ENCODE measurements at places on chromosomes 5 and 9.

- DNase-seq: no peak
Measured at GRCh38 chr5:16540421-16540820, 74.8 kb upstream of the ZNF622 start.

- no peak for DNase-seq
Measured at GRCh38 chr9:116686135-116686534, 970 bp upstream of the TRIM32 start.

DNA sequence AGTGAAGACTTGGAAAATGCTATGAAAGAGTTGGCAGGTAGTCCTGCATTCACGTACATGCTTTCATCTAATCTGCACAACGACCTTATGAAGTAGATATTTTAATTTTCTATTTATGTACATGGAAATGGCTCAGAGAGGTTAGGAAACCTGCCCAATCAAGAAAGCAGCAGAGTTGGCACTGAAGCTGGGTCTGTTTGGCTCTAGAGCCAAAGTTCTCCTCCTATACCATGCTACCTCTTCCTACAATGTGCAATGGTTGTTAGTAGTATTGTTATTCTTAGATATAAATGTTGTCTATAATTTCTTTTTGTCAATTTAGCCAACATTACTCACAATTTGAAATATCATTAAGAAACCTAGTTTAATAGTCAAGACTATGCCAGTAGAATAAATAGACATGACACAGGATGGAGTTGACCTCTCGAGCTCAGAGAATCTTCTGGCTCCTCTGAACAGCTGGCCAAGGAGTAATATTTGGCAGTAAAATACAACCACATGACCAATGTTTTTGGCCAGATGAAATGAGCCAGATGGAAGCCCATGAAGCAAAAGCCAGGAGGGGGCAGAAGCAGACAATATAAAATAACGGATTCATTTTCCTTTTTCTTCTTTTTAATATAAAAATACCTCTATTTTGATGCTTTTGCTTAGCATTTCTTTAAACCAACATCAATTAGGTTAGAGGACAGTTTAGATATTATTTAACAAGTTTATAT is 542.3 kb downstream of the PDE4D start:
- no peak for DNase-seq

- DNase-seq: no peak
Measured at GRCh38 chr5:150661821-150662596, 958 bp downstream of the MYOZ3 start.

GRCh38 chr5:32565145-32565544 is 20.2 kb upstream of the SUB1 start:
- no peak for DNase-seq

DNA sequence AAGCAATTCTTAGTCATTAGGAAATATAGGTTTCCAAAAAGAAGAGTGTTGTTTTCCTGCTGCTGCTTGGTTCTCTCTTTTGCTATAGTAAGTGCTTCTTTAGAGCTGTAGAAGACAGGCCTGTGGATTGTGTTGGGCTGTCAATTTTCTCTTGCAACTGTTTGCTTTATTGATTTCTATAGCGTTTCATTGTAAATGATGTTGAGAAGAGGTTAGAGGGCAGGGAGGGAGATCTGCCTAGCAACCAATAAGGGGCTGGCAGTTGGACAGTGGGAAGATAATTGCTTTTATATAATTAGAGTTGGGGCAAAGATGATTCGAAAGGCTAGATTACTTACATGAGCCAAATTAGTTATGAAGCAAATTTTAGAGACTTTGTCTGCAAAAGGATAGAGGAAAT is 11.1 kb downstream of the UNC13B start:
- DNase-seq: peak; percentile 45

DNA sequence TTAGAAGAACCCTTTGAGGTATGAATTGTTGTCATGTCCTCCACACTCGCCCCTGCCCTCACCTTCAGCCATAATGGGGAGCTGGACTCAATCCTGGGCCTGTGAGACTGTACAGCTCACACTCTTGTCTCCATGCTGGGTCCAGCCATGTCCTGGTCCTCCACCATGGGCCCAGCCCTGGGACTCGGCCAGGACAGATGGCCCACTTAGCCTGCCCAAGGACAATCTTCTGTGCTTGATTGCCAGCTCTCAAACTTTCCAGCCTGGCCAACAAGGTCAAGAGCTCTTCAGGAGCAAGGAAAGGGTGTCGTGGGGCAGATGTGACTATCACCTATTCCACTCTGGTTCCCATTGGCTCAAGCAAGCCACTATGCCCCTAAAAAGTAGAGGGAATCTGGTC is 90.8 kb downstream of the HRH2 start:
- no peak for DNase-seq

GRCh38 chr9:137685741-137686420 is 67.1 kb downstream of the EHMT1 start:
- no peak for DNase-seq

- DNase-seq: no peak
Measured at GRCh38 chr9:27590651-27591050, 17.4 kb upstream of the C9orf72 start.

- no peak for DNase-seq
Measured at GRCh38 chr9:91253488-91253887, 108.2 kb downstream of the AUH start.

DNA sequence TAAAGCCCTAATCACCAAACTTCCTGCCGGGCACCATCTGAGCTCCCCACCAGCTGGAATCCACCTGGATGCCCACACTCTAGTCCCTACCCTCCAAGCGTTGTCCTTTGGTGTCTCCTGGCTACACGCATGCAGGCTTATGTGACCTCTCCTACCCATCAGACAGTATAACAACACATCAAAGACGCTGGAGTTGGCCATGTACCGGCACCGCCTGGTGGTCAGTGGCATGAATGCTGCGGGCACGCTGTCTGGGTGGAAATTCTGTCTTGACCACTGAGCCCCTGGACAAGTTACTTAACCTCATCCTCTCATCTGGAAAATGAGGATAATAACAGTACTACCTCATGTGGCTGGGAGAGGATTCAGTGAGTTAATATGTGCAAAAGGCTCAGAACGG is 23.4 kb upstream of the CORO2A start:
- DNase-seq: peak; percentile 53

GRCh38 chr5:169701910-169702451 is 64.9 kb downstream of the DOCK2 start:
- peak; percentile 65 for DNase-seq

DNA sequence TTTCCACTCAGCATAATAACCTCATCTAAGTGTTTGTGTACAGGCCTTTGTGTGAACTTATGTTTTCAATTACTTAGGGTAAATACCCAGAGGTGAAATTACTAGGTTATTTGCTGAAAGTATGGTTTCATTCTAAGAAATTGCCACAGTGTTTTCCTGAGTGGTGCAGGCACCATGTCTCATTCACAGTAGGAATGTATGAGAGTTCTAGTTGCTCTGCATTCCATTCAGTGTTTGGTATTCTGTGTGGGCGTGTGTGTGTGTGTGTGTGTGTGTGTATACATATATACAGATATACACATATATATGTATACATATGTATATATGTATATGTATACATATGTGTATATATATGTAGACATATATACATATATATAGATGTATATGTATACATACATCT is 8.8 kb upstream of the SVEP1 start:
- no peak for DNase-seq

GRCh38 chr9:132669319-132669697 is 475 bp downstream of the DDX31 start:
- no peak for DNase-seq

- DNase-seq: no peak
Measured at GRCh38 chr5:106699198-106699597, 971.5 kb downstream of the EFNA5 start.

DNA sequence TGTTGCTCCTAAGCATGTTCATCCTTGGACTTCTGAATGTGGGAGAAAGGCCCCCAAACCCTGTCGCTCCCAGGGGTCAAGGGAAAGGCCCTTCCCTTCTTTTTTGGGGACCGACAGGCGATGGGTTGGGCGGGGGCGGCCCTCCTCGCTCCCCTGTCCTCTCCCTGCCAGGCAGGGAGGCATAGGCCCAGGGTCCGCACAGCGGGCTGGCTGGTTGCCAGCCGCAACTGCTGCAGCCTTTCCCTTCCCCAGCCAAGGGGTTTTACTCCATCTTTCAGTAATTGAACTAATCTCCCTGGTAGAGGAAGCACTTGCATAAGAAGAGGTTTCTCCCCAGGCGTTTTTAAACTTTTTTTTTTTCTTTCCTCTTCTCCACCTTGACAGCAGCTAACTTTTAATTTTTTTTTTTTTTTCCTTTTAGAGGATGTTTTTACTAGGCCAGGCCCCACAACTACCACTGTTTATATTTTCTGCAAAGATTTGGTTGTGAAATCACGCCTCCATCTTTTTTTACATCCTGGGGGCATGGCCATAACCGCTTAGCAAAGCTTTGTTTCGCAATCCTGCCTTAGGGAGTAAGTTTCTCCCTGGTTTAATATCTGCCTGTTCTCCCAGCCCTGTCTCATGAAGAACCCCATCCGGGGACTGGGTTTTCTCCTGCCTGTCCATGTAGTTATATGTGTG is 216.9 kb upstream of the ZNF608 start:
- peak; percentile 38 for DNase-seq

- DNase-seq: no peak
Measured at GRCh38 chr5:150576449-150576949, 64.0 kb upstream of the SYNPO start.

DNA sequence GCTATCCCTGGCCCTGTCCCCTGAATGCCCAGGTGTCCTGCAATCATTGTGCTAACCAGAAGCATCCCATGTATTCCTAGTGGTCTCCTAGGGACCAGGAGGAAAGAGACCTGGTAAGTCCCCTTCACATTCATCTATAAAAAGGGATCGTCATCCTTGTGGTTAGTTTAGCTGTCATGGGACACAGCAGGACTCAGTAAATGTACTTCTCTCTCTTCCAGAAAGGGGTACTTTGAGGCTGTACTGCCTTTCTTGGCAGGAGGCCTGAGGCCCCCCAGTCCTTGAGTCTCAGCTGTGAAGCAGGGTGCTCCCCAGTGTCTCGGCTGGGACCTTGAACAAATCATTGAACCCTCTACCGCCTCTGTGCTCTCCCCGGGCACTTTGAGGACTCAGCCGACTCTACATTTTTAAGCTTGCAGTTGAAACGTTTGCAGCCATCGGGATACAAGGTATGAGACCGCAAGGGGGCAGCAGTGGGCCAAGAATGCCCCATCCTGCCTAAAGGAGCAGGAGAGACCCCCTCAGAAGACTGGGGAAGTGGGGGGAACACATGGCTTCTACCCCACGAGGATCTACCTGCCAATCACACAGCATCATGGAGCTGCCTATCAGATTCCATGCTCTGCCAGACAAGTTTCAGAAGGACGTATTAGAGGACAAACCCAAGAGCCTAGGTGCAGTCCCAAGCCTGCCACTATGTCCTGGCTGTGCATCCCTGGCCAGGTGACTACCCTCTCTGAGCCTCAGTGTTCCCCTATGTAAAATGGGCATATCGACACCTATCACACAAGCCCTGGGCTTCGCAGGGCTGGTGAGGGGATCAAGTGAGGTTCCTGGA is 2.4 kb upstream of the PHYKPL start:
- peak; percentile 92 for DNase-seq

GRCh38 chr9:16133556-16134227 is 580.8 kb downstream of the CCDC171 start:
- peak; percentile 87 for DNase-seq

- DNase-seq: peak; percentile 73
Measured at GRCh38 chr5:132180134-132180745, 47.4 kb downstream of the P4HA2 start.

Measured in eye (tissue), 1 donor.